K562 (cell line): ENCODE measurements at places on chromosomes 5 and 9. TPM values are rescaled to one million over a fixed set of nuclear protein-coding genes. Genes with fewer than 3 reads are reported as not detected.

GRCh38 chr9:14441115-14441514 is 127.2 kb upstream of the NFIB start:
- no peak for DNase-seq

DNA sequence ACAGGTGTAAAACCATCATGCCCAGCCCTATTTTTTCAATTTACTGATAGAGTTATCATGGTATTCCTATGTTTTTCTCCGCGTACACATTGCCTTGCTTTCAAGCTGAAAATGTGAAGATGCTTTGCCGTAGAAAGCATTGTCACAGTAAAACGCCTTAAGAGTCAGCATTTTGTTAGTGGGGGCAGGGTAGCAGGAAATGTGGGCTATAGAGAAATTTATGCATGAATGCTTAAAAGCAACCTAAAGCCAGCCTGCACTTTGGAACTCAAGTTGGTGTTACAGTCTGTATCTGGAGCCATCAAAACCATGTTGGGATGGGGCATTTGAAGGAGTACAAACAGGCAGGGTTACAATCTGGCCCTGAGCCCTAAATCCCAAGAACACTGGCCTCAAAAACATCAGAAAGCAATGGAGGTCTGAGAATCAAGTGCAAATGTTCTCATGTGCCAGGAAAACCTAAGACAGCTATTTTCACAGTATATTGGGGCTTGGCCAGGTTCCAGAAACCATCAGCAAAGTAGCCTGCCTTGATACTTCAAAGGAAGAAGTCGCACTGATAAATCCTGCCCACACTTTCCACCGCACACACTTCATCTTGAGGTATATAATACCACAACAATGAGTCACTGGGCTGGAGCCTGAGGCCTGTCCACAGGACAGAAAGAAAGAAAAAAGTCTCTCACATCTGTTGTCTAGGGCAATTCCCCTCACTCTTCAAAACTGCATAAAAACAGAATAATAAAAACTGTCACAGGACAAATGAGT is 313.8 kb downstream of the ENC1 start:
- DNase-seq, result no peak

The CORO2A gene
- total RNA-seq, result 21.1 and 21.3 TPM in 2 replicates

GRCh38 chr9:130681769-130682420 is 11.7 kb upstream of the EXOSC2 start:
- no peak for DNase-seq

GRCh38 chr9:83508067-83508466 is 30.1 kb downstream of the FRMD3 start:
- no peak for DNase-seq

The TICAM2 gene
- 1.7 and 2.1 TPM in 2 replicates for total RNA-seq

DNA sequence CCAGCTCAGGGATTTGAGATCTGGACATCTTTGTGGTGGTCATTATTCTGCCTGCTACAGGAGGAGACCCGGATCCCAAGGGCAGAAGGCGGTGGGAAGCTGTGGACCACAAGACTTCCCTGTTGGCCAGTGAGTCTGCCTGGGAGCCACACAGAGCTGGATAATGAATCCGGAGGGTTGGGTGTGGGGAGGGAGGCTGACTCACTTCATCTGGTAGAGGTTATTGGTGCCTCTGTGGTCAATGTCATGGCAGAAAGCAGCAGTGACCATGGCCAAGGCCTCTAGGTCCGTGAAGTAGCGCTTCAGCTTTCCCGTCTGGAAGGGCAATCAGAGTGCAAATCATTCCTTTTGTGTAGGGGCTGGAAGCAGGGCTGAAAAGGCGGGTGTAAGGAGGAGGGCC is 58.5 kb downstream of the PDE6A start:
- DNase-seq, result no peak

The PCDHB5 gene
- total RNA-seq, result not detected in 2 replicates

- no peak for DNase-seq
Measured at GRCh38 chr5:157024208-157024959, 34.5 kb downstream of the HAVCR1 start.

The SEMA6A gene
- 0.42 and 0.56 TPM in 2 replicates for total RNA-seq

The LCN9 gene
- not detected in 2 replicates for total RNA-seq

GRCh38 chr5:82816926-82817325 is 260.3 kb downstream of the TMEM167A start:
- no peak for DNase-seq

DNA sequence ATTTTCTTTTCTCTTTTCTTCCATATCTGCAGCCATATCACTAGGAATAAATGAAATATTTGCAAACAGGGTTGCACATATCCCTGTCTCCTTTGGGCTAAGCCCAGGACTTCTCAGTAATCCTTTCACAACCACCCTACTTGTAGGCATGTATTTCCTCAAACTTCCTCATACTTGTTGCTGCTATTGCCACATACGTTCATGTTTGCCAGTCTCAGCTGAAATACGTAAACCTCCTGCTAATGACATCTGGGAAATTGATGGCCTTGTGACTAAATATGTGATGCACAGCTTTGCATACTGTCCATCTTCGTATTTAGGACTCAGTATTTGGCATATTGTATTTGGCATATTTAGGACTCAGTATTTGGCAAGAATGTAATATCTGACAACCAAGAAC is 224.6 kb downstream of the PLK2 start:
- no peak for DNase-seq

GRCh38 chr9:96493757-96494156 is 43.8 kb downstream of the HABP4 start:
- DNase-seq, result no peak

DNA sequence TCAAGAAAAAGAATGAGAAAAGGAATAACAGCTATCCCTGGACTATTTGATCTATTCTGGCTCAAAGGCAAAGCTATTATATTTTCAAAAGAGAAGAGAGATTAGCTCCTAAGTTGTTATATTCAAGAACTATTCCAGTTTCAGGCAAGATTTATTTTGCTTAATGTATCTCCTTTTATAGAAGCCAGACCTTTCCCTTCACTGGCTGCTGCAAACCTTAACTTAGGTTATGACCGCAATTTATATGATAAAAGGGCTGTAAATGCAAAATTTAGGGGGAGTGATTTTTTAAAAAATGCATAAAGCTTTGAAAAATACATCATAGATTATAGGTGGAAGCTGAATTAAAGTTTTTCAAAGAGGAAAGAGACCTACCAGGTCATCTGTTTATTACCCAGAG is 97.8 kb downstream of the FBXL7 start:
- no peak for DNase-seq

DNA sequence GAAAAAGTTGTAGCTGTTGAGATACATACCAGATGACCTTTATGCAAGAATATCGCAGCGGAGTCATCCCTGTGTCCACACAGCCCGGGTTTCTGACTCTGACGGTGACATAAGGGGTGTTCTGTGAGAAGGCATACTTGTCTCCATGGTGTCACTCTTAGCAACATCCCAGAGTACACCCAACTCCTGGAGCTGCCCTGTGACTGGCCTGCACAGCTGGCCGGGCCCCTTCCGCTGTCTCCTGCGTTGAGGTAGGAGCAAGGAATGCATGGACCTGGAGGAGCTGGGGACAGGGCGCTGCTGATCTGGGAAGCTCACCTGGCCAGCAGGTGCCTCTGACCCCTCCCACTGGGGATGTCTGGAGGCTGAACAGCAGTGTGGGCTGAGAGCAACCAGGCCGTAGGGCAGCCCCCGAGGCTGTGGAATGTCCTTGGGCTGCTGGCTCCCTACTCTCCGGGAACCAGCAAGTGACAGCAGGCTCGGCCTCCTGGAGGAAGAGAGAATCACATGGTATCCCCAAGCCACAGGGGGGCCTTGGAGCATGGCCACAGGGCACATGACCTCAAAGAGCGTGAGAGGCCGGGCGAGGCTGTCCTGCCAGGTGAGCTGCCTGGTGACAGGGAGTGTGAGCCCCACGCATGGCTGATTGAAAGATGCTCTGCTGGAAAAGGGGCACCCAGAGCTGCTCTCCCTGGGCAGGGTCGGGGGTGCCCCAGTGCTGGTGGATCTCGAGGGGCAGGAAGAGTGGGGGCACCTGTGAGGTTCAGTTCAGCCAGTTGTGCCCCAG is 113.4 kb downstream of the MRPL36 start:
- DNase-seq, result no peak

GRCh38 chr9:76333964-76334363 is 60.3 kb downstream of the RFK start:
- no peak for DNase-seq

The MGAT4B gene
- 120 and 133 TPM in 2 replicates for total RNA-seq

The GLRA1 gene
- not detected in 2 replicates for total RNA-seq

DNA sequence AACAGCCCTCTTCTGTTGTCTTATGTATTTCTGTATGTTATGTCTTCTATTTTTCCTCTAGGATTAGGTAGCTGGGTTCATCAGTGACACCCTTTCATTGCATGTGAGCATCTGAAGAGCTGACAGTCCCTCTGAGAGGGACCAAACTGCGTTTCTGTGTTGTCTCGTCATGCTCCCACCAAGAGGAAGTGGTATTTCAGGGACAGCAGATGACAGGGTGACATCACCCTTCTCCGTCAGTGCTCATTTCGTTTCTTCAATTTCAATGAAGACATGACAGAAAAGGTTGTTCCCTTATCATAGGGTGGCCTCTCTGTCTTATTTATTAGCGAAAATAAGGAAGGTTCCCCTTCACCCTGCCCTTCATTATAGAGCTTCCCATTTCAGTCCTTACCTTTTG is 225.9 kb upstream of the NR4A3 start:
- DNase-seq, result no peak

GRCh38 chr5:1504069-1504595 is 19.6 kb downstream of the LPCAT1 start:
- DNase-seq, result no peak

DNA sequence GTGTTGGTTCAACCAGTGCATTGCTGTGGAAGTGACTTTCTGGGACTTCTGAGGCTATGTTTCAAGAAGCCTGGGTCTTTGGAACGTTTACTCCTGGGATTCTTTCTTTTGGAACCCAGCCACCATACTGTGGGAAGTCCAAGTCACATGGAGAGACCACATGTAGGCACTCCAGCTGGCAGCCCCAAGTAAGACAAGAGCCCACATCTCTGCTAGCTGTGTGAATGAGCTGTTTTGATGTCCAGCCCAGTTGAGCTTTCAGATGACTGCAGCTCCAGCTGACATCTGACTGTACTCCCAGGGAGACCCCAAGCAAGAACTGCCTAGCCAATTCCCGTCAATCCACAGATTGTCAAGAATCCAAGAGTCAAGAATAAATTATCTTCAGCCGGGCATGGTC is 60.1 kb upstream of the SPATA31D4 start:
- no peak for DNase-seq

The MED7 gene
- total RNA-seq, result 6.7 and 7.2 TPM in 2 replicates

DNA sequence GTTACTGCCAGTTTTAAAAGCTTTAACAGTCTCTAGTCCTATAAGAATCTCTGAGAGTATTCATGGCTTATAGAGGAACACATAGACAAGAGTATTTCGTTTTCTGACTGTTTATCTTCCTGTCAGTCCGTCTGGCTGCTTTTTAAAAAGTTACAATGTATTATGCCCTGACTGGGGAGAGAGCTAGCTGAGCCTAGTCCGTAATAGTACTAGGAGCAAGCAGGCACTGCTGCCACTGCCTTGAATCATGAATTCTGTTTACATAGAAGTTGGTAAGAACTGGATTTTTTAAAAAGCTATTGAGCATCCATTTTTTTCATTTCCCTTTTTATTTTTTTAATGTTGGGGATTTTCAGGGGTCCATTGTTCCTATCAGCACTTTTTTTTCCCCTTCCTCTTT is 26.6 kb downstream of the XPA start:
- no peak for DNase-seq

The IL13 gene
- not detected in 2 replicates for total RNA-seq

GRCh38 chr9:38692707-38693106 is 27.2 kb downstream of the FAM240B start:
- DNase-seq, result no peak

- DNase-seq, result no peak
Measured at GRCh38 chr9:28607843-28608242, 1034.6 kb upstream of the C9orf72 start.

GRCh38 chr5:122218778-122219177 is 89.4 kb downstream of the ZNF474 start:
- no peak for DNase-seq
